GOT3 (cell line): ENCODE measurements at places on chromosomes 7 and 10.

DNA sequence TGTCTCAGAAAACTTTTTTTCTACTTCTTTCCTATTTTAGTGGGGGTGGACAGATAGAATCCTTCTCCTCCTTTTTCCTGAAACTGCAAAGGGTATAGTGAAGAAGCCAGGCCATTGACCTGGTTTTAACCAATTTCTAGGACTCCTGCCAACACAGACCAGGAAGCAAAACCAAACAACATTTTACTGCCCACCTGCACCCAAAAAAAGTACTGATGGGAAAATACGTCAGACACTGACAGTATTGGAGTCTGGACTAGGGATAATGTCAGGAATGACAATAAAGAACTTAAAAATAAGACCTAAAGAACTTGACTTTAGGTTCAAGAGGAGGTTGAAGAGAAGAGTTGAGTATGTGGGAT is 5.0 kb upstream of the STEAP4 start:
- no peak for DNase-seq

- peak; percentile 56 for DNase-seq
Measured at GRCh38 chr7:47335557-47336471, 246.1 kb downstream of the TNS3 start.

DNA sequence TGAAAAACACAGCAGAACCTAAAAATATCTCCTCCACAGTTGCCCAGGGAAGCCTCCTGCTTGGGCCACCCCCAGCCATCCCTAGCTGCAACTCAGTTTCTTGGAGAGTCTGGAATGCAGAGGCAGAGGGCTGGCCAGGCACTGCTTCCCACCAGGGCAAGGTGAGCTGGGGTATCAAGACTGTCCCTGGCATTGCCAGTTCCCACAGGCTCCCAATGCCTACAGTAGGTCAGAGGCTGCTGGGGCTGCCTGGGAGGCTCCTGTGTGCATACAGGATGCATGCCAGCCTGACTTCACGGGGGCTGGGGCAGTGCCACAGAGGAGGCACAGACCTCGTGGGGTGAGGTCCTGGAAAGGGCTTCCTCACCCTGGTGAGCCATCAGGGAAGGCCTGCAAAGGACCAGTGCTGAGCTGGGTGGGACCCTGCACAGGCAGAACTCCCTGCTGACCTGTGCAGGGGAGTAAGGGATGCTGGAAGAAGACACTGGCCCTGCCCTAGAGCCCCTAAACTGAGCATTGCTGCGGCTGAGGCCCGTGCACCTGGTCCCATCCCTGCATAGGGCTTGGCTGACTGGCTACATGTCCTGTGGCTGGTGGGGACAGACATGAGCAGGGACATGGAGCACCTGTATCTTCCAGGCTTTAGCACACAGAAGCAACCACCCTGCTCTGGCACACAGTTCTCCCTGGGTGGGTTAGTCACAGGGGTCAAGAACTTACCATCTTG is 121.9 kb upstream of the RET start:
- no peak for DNase-seq

DNA sequence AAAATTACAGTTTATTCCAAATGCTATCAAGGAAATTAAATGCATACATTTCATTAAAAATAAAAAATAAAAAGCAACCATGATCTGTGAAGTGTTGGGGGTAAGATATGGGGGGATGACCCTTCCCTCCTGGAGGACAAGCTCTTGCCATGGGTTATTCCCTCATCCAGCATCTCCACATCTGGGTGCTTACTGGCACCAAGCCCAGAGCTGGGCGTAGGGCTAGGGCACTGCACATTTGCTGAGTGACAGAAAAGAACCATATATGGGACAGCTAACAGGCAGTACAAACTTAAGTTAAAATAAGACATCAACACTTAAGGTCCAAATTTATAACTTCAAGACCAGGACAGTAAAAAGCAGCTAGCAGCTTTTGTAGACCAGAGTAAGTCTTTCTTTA is 10.2 kb downstream of the CCDC6 start:
- no peak for DNase-seq

DNA sequence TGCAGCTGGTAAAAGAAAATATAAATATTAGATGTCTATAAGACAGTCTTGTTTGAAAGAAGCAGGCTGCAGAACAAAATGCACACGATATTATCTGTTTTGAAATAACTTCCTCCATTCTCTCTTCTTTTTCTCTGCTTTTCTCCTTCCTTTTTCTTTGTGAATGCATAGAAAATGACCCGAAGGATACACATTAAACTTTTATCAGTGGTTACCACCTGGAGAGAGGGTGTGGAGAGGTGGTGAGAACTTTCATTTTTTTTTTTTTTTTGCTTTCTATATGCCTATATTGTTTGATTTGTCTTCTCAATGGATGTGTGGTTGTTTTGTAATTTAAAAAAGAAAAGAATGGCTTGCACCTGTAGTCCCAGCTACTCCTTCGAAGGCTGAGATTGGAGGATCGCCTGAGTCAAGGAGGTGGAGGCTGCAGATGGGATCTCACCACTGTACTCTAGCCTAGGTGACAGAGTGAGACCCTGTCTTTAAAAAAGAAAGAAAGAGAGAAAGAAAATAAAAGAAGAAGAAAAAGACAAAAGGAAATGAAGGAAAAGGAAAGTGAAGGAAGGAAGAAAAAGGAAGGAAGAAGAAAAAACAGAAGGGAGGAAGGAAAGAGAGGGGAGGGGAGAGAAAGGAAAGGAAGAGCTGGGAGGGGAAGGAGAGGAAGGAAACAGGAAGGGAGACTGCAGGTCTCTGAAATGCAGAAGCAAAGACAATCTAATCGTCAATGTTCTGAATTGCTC is 64.4 kb downstream of the SAMD9 start:
- no peak for DNase-seq

GRCh38 chr7:140005754-140006503 is 56.8 kb downstream of the PARP12 start:
- DNase-seq: no peak

DNA sequence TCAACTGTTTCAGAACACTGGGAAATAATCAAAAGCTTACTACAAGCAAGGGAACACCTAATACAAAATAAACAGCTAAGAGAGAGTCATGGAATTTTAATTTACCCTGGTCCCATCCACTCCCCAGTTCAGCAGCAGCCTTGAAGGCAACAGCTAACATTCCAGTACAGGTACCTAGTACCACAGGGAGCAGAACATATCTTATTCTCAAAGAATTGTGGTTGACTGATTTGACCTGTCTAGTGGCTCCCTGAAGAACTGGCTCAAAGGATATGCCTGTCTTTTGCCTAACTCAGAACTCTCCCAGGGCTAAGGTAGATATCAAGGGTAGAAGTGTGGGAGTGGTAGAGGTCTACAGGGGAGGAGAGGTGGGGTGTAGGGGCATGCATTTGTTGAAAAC is 32.3 kb downstream of the SMURF1 start:
- no peak for DNase-seq

GRCh38 chr10:98030093-98030821 is at the start of gene CRTAC1:
Gene CRTAC1 (minus strand): TSS chr10:98030621. CDS start chr10:98030472, 149 bp downstream.
- DNase-seq: no peak

GRCh38 chr10:86480571-86480970 is 41.0 kb downstream of the WAPL start:
- no peak for DNase-seq

DNA sequence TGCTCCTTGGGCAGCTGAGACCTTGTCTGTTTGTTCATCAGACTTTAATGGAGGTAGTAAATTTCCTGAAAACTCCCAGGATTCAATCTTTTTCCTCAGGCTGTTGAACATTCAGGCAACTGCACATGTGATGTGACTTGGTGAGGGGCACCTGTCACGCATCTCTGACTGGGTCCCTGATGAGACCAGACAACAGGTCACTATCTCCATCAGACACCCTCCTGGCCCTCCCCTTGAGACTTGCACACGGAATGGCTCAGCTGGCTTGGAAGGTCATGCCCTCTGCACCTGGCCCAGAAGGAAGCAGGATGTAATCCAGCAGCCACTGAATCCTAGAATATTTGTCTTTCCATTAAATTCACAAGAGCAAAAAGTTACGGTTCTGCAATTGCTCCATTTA is 15.9 kb downstream of the AQP1 start:
- no peak for DNase-seq

- no peak for DNase-seq
Measured at GRCh38 chr10:20944789-20945502, 47.8 kb upstream of the NEBL start.

DNA sequence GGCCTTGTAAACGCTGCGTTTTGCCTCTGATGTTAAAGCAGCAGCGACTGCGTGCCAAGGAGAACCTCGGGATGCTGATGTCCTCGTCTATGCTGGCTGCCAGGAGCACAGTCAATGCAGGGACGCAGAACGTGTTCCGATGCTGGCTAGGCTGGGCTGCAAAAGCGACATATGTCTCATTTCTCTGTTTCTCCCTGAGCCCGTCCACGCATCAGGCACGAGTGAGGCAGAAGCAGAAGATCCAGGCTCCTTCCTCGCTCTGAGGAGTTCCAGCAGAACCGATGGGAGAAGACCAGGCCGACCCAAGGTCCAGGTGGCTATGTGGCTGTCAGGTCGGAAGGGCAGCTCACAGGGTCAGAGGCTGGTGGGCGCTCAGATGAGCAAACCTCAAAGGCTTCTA is 3.7 kb upstream of the FOXL3 start:
- DNase-seq: no peak

DNA sequence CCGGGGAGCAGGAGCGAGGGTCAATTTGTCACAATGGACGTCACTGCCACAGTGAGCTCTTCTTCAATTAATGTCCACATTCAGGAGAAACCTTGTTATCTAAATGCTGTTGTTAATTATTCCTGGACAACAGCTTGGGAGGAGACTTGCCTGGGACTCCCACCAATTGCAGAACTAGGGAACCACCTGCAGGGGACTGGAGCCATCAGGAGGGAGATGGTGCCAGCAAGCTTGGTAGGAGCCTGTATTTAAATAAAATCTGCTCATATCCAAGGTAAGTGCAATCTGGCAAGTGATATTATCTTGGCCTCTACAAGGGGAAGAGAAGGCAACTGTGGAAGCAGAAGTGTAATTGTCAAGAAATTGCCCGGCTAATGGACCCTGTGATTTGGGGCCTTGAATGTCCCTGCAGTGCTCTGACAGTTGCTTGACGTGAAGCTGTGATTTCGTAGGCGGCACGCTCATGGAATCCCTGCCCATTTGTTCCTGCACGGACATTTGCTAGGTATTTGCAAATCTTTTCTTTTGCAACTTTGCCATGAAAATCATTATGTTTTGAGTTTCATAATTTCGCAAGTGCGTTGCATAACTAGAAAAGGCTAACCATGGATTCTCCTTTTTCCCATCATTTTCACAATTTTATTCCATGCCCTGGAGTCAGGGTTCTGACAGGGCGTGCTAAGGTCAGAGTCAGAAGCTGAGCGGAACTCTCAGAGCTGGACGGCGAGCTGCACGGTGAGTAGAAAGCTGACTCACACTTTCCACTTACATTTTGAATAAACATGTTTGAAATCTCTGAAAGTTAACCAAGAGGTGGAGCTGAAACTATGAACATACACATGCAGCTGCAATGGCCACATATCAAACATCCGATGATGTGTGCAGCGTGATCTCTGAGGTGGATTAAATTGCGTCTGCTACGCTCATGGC is 84.9 kb upstream of the TCERG1L start:
- DNase-seq: no peak

DNA sequence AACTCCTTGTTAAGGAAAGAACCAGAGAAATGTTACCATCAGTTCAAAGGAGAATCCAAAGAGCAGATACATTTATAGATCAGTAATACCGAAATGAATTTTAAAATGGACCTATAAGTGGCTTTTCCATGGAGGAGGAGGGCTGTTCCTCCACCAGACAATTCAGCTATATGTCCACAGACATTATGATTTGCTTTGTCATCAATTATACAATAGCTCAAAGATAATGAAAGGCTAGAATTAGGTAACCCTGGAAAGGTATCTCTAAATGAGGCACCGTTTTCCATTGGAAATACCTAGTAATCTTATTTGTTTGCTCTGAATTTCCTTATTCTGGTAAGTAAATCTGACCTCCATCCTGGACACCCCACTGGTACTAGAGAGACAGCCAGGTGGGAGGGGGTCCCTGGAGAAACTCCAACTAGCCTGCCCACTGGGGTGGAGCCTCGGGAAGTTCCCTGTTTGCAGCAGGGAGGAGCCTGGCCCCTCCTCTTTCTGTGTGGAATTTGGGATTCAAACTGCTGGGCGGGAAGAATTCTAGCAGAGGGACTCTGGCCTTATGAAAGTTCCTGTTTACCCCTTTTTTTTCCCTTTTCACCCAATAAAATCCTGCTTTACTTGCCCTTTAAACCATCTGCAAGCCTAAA is 218.0 kb downstream of the PHF14 start:
- no peak for DNase-seq
